ENCODE measurements at places on chromosomes 5 and 9.

DNA sequence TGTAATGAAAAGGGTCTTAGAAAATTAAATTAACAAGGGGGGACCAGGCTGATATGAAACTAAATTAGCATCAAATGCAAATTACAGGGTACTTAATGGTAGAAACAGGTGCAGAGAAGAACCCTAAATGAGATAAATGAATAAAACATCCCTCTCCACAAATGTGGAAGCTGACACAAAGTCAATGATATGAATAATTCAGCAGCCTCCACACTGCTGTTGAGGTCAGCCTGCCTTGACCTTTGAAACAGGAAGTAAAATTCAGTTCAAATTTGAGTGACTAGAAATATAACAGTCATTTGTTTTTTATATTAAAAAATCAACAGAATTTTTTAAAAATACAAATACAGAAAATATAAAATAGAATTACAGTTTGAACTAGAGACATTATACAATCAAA, 40.0 kb downstream of the EBF1 start:
- DNase-seq, result no peak

DNA sequence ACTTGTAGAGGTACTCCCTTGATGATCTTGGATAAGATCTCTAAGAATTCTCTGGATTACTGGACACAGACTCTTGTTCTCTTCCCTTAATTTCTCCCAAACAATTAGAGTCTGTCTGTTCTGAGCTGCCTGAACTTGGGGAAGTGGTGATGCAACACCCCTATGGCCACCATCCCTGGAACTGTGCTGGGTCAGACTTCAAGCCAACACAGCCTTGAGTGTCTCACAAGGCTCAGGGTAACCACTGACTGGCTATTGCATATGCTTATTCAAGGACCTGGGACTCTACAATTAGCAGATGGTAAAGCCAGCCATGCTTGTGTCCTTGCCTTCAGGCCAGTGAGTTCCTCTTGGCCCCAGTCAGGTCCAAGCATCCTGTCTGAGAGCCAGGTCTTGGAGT, 504.5 kb downstream of the MAN2A1 start:
- DNase-seq, result no peak

DNA sequence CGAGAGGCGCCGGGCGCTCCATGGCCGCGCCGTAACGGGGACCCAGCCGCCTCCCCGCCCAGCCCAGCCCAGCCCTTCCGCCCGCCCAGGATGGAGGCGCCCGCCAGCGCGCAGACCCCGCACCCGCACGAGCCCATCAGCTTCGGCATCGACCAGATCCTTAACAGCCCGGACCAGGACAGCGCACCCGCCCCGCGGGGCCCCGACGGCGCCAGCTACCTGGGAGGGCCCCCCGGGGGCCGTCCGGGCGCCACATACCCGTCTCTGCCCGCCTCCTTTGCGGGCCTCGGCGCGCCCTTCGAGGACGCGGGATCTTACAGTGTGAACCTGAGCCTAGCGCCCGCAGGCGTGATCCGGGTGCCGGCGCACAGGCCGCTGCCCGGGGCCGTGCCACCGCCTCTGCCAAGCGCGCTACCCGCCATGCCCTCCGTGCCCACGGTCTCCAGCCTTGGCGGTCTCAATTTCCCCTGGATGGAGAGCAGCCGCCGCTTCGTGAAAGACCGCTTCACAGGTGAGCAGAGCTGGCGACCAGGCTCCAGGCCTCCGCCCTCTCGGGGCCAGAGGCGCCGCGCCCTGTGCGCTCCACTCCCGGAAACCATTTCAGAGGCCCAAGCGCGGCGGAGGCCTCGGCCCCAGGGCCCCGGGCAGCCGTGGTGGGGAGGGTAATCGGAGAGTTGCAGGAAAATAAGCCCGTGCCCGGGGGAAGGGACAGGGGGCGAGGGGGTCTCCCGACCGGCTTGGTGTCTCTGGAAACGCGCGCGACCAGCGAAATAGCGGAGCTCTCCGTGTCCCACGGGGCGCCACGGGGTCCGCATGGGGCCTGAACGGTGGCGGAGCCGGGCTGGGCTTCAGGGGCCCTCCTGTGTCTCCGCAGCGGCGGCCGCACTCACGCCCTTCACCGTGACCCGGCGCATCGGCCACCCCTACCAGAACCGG, 496 bp downstream of the TLX3 start:
- DNase-seq, result no peak

- DNase-seq, result no peak
Observed at GRCh38 chr5:120367896-120368634, 96.0 kb upstream of the PRR16 start.

DNA sequence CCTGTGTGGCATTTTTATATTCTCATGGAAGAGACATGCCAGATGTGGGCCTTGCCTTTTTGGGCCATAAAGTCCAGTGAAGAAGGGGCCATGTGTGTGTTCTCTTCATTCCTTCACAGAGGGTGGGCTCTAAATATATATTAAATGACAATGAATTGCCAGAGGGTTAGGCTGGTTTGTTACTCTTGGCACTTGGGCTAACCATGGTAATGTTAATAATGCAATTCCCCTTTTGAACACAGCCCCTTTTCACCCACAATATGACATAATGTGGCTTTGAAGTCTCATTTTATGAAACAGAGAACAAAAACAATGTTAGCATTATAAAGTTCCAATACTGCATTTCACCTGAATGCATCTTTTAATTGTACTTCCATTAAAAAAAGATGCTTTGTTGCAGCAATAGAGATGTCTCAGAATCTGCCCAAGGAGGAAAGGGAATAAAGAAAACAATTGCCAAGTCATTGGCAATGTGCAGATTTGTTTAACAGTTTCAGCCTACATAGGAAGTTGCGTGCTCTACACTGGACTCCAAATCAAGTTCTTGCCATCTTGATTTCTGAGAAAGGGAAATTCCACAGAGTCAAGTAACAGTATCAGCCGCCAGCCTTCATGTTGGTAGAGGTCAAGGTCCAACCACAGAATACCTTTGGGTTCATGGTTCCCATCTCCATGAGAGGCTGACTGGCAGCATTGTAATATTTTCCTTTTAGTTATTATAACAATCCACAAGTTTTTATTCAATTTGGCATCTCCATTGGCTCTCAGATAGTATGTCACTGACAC, 141.9 kb downstream of the SLC12A2 start:
- DNase-seq, result no peak

DNA sequence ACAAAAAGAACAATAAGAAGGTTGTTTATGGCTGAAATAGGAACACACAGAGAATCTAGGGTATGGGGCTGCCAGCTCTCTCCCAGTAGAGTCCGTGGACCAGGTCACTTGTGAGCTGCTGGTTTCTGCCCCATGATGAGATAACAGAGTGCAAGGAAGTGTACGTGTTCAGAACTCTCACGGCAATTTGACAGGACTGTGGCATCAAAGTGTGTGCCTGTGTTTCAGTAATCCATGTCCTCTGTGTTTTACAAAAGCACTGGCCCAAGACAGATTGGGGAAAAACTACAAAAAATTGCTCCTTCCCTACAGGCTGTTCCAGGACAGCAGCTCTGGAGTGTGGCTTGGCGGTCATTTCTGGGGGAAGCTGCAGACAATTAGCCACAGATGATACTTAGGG, 184.6 kb downstream of the AUH start:
- DNase-seq, result no peak

- DNase-seq, result no peak
Observed at GRCh38 chr9:128628471-128629048, 28.1 kb downstream of the DYNC2I2 start.

DNA sequence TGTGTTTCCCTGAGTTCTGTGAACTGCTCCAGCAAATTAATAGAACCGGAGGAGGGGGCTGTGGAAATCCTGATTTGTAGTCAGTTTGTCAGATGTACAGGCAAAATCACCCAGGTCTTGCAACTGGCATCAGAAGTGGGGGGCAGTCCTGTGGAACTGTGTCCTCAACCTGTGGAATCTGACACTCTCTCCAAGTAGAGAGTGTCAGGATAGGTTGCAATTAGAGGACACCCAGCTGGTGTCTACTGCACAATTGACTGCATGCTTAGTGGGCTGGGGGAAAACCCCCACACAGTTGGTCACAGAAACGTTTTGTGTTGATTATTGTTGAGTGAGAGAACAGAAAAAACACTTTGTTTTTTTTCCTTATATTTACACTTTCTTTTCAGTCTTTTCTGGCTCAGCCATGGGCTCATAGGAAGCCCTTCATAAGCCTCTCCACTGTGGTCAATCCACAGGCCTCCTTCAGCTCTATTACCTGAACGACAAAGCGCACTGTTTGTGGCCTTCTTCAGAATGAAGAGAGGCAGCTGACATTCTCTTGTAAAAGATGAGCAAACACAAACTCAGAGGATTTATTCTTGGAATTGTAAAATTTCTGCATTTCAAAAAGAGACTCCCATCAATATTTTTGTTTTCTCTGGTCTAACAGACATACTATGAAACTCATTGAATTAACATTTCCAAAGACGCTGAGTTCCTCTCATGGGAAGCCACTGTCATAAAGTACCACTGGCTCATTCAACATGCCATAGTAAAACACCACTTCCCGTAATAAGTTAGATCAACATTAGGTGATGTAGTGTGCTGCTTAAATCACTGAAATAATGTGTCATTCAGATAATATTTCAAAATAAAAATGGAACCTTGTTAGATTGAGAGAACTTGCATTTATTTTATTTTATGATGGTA, 348.9 kb upstream of the RFX3 start:
- peak; percentile 35 for DNase-seq

DNA sequence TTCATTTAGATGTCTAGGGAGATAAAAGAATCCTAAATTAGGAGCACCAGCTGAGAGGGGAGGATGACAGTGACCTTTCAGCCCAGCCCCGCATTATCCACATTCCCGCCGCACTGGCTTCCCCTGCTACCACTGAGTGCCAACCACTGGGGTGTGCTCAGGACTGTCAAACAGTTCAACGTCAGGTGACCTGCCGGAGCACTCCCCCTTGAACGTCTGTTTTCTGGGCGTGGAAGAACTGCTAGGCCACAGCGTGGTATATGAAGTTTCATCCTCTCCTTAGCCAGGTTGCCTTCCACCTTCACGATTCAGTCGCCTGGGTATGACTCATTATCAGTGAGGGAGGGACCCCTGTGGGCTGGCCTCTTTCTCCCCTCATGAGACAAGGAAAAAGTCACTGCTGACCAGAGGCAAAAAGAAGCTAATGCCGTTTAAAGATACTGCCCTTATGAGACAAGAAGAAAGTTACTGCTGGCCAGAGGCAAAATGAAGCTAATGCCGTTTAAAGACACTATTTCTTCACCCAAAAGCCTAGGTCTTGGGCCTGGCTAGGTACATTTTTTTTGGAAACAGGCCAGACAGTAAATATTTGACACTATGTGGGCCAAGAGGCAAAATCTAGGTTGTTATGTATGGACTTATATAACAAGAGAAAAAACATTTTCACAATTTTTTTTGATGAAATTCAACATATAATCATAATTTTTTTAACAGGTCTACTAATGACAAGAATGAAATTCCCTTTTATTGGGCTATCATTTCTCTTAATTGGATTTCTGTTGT, 4.6 kb downstream of the NMRK1 start:
- DNase-seq, result peak; percentile 32

- no peak for DNase-seq
Observed at GRCh38 chr5:123875561-123876275, 363.7 kb downstream of the CSNK1G3 start.

DNA sequence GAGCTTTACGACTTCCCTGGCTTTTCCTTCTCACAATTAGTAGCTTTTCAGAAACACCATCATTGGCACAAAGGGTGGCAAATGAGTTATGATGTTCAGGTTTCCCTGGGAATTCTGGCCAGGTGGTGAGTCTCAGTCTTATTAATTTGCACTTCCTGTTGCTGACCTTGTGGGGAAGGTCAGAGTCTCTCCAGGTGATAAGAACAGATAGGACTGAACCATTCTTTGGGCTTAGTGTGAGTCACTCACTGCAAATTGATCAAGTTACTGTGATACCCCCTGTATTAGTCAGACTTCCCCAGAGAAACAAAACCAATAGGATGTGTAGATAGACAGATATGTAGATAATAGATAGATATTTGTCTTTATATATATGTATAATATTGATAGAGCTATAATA, 53.8 kb upstream of the RANBP3L start:
- no peak for DNase-seq

DNA sequence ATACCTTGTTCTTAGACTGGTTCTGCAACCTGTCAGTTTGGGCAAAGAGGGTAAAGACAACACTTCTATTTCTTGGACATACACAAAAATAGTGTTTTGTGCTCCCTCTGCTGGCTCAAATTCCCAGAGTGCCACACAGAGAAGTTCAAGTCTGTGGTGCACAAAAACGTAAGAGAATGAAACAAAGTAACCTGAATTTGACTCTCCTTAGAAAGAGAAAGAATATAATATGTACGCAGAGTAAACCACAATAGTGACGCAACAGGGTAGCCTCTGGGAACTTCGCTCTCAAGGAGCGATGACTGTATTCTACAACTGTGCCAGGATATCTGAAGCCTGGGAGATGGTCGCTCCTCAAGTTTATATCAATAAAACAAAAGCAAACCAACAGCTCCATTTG, 18.5 kb downstream of the DDX31 start:
- no peak for DNase-seq

DNA sequence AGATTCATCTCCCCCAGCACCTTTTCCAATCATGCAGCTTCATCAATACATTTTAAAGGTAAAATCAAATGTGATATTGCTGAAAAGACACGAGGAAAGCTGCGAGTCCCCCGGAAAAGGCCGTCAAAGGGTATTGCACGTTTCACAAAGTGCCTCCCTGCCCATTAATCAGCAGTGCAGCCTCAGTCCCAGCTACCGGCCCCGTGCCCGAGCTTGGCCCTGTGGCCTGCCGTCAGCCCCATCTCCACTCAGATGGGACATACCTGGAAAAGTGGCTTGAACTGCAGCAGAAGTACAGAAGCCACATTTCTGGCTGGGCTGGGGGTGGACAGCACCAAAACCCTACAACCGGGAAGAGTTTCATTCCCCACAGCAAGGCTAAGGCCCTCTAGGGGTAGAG, 39.9 kb upstream of the EQTN start:
- DNase-seq, result no peak

DNA sequence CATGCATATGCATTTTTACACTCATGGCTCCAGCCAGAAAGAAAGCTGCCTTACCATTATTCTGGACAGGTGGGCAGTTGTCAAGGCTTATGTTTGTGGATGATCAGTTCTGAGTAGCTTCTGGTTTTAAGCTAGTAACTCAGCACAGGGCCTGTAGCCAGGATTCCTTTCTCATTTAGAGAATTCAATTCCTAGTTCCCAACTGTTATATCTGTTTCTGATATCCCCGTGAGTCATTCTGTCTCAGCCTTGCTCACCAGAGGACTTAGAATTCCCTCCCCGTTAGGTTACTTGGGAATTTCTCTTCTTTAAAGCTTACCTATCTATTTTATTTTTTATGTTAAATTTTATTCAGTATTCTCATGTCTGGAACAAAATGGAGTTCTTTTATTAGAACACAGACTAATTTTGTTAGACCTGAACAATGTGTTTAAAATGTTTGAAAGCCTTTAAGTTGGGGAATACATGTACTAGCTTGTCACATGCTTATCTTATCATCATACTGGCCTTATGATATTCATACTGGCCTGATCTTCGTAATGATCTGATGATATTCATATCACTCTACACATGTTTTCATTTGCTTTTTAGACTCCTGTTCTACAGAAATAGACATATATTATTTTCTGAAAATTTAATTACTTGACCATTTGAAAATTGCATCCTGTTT, 47.1 kb downstream of the CAST start:
- DNase-seq, result no peak
